Stimulated activated CD8-positive, alpha-beta memory T cell treated with anti-CD3 and anti-CD28 coated beads, Interleukin-7, amount 100 ng/mL, for 1 hour (primary cell): ENCODE measurements at places on chromosomes 1 and 21.

DNA sequence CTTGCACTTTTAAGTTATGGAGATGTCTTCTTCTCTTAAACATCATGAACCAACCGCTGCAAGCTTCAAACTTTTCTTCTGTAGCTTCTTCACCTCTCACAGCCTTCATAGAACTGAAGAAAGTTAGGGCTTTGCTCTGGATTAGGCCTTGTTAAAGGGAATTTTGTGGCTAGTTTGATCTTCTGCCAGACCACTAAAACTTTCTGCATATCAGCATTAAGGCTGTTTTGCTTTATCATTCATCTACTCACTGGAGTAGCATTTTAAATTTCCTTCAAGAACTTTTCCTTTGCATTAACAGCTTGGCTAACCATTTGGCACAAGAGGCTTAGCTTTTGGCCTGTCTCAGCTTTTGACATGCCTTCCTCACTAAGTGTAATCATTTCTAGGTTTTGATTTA is 43.0 kb upstream of the RGL1 start:
- no peak for DNase-seq

- no peak for DNase-seq
These were observed 23.6 kb downstream of the VAMP4 start for GRCh38 chr1:171718216-171718615.

DNA sequence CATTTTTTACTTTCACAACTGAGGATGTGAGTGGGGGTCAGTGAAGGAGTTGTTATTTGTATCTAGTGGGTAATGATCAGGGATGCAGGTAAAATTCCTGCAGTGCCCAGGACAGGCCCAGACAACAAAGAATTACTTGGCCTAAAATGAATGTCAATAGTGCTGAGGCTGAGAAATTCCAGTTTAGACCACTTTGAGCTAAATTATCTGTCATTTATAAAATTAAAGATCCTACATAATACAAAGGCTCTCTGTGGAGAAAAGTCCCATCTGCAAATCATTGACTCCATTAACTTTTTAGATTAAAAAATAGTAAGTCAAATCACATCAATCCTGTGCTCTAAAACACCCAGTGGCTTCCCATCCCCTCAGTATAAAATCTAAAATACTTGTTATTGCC is 130.7 kb upstream of the COL11A1 start:
- no peak for DNase-seq

DNA sequence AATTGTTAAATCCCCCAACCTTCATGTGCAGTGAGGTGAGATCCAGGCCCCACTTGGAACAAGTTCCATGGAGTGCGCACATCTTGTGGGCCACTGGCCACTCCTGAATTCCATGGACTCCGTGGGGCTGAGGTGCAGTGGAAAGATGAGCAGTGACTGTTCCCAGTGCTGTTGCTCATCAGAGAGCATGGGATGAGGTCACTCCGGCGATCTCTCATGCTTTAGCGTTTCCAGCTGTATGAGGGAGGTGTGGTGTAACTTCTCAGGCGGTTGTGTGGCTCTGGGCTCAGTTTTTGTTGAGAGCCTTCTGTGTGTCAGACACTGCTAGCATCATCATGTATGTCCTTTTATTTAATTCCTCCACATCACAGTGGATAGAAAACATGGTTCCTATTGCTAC is 96.2 kb downstream of the GALNT2 start:
- DNase-seq: no peak

GRCh38 chr1:29865051-29865450 is 628.7 kb downstream of the PTPRU start:
- no peak for DNase-seq

- DNase-seq: no peak
These were observed 287.5 kb downstream of the SMYD3 start for GRCh38 chr1:246219508-246220030.

GRCh38 chr21:46081862-46082712 is 15.8 kb upstream of the COL6A2 start:
- no peak for DNase-seq

- no peak for DNase-seq
These were observed 23.0 kb downstream of the SLAMF1 start for GRCh38 chr1:160623862-160624261.

- no peak for DNase-seq
These were observed 8.9 kb upstream of the LGALS8 start for GRCh38 chr1:236514703-236515442.

GRCh38 chr21:41747943-41748738 is 18.7 kb downstream of the RIPK4 start:
- DNase-seq: no peak

GRCh38 chr1:221337106-221337505 is 404.8 kb downstream of the DUSP10 start:
- no peak for DNase-seq

- DNase-seq: no peak
These were observed 147.3 kb downstream of the HS2ST1 start for GRCh38 chr1:87061742-87062156.

DNA sequence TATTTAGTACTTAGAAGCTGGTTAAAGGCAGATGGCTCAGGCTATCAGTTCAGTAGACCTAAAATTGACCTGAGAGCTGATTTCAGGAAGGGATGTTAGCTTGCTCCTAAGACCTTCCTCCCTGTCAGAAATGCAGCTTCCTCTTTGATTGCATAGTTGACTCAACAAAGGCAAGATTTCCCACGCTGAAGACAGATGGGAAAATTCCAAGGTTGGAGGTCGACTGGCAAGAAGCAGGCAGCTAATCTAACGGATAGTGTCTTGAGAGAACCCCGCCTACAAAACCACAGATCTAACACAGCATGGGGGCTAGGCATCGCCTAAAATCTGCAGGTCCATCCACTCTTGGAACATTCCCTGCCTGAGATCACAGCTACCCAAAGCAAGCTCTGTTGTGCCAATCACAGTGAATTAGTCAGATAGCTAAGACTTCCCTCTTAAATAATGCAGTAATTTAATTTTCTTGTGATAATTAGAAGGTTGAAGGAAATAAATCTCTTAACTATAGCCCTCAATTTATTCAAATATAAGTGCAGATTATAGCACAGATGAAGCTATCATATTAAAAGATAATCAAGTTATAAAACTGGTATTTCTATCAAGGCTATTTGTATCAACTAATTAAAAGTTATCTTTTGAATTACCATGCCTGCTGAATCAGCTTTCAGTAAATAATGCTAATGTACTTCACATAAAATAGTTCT is 357.8 kb upstream of the SGIP1 start:
- DNase-seq: no peak

DNA sequence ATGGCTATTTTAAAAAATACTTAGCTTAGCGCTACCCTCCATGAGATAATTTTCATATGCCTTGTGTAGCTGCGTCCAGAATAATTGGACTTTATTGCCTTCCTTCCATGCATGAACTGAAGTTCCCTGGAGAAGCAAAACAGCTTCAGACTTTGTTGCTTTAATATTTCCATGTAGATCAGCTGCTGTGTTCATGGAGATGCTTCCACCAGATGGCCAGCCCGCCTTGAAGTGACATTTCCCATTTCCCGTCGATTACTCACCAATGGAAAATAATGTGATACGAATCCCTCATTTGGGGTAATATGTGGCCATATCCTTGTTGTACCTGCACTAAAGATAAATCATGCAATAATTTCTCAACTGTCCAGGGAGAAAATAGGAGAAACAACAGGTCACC is 47.4 kb upstream of the CLDN14 start:
- DNase-seq: no peak

GRCh38 chr1:221823561-221823960 is 81.7 kb upstream of the DUSP10 start:
- no peak for DNase-seq

DNA sequence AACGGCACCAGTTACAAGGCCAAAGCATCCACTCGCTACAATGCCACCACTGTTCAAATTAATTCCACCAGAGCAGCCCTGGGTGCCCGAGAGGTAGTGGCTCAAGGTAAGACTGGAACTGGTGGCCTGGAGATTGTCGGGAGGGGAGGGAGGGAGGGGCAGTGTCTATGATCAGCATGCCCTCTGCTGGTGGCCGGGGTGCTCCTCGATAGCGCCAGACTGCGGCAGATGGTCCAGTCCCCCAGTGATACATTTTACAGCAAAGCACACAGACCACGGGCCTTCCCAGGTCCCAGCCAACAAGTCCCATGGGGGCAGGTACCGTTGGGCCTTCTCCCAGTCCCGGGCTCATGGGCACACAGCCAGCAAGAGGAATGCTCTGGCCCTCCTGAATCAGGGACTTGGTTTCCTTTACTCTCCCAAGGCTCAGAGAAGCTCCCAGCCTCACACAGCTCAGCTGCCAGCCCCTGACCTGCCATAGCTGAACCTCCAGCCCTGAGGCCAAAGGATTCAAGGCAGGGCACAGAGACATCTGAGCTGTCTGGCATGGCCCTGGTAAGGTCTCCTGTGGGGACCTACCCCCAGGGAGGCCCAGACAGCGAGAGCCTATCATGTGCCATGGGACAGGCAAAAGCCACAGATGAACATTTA is 15.3 kb downstream of the ACOT7 start:
- DNase-seq: no peak

DNA sequence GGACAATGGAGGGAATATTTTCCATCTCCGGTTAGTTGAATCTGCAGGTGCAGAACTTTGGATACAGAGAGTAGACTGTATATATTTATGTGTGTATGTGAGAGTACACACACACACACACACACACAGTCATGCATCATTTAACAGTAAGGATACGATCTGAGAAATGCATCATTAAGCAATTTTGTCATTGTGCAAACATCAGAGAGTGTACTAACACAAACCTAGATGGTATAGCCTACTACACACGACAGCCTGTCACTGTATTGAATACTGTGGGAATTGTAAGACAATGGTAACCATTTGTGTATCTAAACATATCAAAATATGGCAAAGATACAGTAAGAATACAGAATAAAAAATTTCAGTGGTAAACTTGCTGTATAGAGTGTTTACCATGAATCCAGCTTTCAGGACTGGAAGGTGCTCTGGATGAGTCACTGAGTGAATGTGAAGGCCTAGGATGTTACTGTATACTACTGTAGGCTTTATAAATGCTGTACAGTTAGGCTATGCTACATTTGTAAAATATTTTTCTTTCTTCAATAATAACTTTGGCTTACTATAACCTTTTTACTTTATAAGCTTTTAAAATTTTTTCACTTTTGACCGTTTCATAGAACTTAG is 138.5 kb downstream of the ZZZ3 start:
- DNase-seq: no peak

GRCh38 chr1:41486371-41487125 is 2.1 kb upstream of the EDN2 start:
- no peak for DNase-seq

DNA sequence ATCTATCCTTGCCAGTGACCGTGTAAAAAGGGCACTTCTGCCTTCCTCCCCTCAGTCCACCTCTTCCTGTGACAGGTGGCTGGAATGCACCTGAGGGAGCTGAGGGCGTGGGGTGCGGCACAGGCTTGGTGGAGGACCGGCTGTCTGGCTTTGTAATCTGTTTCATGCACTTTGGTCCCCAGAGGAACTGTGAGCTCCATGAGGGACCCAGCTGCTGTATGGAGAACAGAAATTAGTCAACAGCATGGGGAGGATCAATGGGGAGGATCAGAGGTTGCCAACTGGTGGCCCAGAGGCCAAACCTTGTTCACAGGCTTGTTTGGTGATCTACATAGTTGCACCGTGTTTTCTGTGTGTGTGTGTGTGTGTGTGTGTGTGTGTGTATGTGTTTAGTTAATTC is 19.0 kb upstream of the LUZP1 start:
- DNase-seq: no peak

- no peak for DNase-seq
These were observed 39.9 kb upstream of the TADA1 start for GRCh38 chr1:166915941-166916340.

DNA sequence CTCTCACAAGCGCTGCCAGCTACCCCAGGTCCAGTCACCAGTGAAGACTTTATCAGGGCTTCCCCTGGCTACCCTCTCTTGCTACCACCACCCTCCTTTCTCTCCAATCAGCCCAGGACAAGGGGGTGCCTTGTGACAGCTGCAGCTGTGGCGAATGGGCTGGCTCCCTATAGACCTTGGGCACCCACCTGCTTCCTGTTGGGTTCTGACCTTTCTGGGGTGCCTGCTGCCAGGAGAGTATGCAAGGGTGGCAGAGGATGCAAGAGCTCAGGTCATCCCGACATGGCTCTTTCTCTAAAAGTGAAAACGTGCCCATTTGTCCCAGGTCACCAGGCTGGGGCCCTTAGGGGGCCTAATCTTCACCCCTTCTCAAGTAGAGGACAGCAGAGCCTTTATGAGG is 6.6 kb downstream of the KLHDC8A start:
- no peak for DNase-seq

- no peak for DNase-seq
These were observed 210.9 kb downstream of the DSCAM start for GRCh38 chr21:40636026-40636425.

DNA sequence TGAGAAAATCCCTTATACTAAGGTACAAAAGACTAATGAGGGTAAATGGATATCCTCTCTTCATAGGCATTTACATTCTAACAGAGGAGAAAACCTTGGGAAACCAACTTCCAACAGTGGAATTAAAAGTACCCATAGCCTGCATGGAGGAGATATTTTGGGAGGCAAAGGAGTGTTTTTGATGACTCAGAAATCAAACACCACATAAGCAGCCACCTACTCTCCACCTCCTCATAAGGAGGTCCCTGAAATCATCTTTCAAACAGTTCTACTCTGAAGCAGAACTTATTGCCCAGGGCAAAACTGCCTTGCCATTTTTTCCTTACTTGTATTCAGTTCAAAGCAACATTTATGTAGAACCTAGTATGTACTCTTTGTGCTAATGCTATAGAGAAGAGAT is 211.3 kb downstream of the KCNH1 start:
- no peak for DNase-seq

DNA sequence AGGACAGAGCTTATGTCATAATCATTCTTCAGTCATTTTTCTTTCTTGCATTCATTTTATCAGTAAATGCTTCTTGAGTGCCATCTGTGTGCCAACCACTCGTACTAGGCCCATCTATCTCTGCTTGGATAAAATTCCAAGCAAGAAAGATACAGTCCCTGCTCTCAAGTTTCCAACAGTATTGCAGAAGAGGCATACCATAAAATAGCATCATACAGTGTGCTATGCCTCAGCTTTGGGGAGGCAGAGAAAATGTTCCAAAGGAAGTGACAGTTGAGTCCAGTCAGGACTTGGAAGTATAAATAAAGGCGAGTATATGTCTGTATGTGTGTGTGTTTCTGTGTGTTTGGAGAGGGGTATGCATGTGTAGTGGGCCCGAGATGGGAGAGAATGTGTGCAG is 113.4 kb upstream of the HOOK1 start:
- no peak for DNase-seq
